Left hindlimb (tissue), 1 donor: ENCODE measurements at places on chromosomes 4 and X.

DNA sequence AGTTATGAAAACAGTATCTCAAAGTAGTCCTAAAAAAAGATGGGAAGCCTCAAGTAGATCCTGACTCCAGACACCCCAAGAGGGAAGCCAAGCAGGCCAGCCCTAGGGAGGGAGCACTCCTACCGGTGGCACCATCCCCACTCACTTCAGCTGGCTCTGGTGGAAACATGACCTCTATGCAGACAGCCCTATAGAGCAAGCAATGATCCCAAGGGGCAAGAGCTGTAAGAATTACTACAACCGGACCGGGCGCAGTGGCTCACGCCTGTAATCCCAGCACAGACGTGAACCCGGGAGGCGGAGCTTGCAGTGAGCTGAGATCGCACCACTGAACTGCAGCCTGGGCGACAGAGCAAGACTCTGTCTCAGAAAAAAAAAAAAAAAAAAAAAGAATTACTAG is 5.7 kb downstream of the LETM1 start:
- no peak for DNase-seq

DNA sequence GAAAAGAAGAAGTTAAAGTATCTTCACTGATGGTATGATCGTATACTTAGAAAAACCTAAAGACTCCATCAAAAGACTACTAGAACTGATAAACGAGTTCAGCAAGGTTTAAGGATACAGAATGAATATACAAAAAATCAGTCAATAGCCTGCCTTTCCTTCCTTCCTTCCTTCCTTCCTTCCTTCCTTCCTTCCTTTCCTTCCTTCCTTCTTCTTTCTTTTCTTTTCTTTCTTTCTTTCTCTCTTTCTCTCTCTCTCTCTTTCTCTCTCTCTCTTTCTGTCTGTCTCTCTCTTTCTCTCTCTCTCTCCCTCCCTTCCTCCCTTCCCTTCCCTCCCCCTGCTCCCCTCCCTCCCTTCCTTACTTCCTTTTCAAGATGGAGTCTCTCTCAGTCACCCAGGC is 362.7 kb downstream of the BMPR1B start:
- DNase-seq: no peak

GRCh38 chr4:153916273-153916755 is 127.4 kb upstream of the SFRP2 start:
- DNase-seq: no peak

DNA sequence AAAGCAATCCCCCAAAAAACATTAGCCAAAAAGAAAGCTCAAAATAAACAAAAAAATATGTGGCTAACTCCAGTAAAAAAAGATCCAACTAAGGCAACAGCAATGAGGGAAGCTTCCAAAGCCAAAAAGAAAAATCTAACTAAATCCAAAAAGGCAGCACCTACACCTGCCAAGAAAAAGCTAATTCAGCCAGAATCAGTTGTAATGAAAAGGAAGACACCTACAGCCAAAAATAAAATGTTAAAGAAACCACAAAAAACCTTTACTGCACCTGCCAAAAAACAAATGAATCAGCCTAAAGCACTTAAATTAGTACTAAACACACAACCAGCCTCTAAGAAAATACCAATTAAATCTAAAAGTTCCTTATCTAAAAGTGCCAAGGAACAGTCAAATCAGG is 37.2 kb upstream of the CABS1 start:
- no peak for DNase-seq

DNA sequence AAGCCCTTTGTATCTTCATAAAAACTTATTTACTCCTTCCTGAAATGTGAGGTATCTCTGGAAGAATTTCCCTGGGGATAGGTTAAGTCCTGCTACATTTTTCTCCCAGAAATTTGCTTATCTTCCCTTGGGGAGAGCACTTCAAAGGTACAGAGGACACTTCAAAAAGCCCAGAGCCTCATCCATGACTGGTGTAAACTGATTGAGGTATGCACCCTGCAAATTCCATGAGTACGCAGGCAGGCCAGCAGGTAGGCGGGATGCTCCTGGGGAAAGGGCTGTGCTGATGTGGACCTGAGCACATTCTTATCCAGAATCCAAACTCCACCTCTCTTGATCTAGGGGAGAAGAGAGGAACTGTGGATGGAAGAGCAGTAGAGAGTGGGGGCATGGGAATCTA is 26.3 kb upstream of the RASGEF1B start:
- DNase-seq: no peak

- DNase-seq: no peak
Observed at GRCh38 chrX:38612281-38612680, 50.9 kb downstream of the TSPAN7 start.

DNA sequence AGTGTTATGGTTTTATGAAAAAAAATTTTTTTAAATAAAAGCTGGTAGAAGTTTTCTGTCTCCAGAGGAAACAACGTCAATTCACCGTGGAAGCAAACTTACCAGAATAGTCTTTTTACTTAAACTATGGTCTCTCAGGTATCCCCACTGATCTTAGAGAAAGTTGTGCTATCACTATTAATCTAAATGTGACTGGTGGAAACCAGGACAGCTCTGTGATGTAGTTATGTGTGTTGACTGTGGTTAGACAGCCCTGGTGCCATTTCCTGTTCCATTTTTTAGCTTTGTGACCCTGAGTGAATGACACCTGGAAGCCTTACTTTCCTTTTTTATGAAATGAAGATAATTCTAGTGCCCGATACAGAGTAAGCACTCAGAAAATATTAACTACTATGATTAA is 111.8 kb upstream of the HUWE1 start:
- no peak for DNase-seq

DNA sequence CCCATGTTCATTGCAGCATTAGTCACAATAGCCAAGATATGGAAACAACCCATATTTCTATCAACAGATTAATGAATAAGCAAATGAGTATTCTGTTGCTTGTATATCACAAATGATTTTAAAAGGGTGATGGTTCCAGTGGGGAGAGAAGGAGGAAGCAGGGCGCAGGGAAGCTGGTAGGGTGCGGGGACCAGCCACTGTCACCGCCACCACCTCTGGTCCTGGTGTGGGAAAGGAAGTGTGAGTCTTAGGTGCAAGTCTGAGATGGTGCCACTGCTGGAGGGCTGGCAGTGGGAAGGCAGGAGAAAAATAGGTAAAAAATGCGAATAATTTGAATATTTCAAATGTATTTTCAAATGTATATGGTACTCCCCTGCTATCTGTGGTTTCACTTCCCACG is 286.8 kb upstream of the DDX53 start:
- DNase-seq: no peak

GRCh38 chrX:104104676-104105075 is 7.6 kb upstream of the ZCCHC18 start:
- DNase-seq: no peak

DNA sequence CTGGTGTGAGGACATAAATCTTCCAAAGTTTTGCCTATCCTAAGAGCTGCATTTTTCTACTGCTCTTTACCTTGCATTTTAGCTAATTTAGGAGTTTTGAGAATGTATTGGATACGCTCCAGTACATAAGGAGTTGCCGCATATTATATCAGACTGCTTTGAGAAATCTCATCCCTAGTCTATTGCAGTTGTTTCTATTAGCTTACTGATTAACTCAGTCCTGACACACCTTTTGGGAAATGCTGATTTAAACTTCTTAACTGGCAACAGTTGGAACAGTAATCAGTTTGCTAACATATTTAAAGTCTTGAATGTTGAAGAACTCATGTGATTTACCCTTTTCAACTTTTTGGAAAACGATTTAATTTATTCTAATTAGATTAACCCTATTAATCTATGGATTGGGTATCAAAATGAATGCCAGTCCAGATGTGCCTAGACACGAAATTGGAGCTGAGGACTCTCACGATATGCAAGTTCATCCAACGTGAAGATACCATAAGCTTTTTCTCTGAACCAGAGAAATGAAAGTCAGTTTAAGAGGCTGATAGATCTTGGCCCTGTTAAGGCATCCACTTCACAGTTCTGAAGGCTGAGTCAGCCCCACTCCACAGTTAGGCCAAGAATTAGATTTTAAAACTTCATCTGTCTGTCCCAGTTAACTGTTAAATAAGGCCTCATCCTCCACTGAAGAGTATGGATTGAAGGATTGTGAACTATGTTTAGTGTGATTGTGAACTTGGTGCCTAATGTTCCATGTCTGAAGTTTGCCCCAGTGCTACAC is 90.0 kb downstream of the MAOA start:
- no peak for DNase-seq

GRCh38 chr4:8180310-8181093 is 18.6 kb upstream of the SH3TC1 start:
- no peak for DNase-seq

GRCh38 chr4:102311407-102311806 is 33.9 kb downstream of the SLC39A8 start:
- no peak for DNase-seq
